ENCODE measurements at places on chromosomes 1 and 21.

- DNase-seq, result no peak
These were observed 53.0 kb downstream of the MAB21L3 start for GRCh38 chr1:116164150-116164549.

DNA sequence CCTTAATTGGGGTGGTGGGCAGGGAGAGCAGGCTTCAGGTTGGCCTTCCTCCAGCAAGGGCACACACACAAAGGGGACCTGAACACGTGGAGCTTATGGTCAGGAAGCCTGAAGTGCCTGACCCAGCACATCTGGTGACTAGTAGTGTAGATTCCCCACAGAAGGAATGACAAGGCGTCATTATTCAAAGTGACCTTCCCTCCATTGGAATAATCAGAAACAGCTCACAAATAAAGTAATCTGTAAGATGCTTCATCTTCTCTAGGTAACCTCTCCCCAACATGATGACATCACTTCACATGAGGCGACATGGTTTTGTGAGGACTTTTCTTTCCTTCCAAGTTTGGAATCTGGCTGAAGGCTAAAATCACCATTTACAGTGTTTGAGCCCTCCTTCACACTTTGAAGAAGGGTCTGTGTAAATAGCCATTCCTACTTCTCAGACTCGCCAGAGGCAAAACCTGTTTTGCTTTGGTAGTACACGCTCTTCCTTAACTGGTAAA is 32.8 kb upstream of the ERG start:
- no peak for DNase-seq

- DNase-seq, result no peak
These were observed 10.7 kb upstream of the ARHGEF16 start for GRCh38 chr1:3443807-3444206.

DNA sequence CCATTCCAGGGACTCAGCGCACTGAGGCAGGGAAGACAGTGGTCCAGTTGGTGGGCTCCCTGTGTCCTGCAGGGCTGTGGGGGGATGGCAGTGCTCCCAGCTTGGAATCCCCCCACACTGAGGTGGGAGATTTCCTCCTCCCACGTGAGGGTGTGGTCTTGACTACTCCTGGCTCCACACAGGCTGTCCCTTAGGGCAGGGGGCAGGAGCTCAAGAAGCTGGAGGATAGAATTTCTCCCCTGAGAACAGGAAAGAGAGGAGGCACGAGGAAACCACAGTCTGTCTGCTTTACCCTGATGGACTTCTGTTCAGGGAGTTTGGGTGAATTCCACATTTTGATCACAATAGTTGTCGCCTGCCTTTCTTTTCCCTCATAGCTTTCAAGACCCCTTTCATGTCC is 62.1 kb downstream of the CACNA1E start:
- no peak for DNase-seq

GRCh38 chr1:230701895-230702768 is 11.8 kb downstream of the AGT start:
- no peak for DNase-seq

DNA sequence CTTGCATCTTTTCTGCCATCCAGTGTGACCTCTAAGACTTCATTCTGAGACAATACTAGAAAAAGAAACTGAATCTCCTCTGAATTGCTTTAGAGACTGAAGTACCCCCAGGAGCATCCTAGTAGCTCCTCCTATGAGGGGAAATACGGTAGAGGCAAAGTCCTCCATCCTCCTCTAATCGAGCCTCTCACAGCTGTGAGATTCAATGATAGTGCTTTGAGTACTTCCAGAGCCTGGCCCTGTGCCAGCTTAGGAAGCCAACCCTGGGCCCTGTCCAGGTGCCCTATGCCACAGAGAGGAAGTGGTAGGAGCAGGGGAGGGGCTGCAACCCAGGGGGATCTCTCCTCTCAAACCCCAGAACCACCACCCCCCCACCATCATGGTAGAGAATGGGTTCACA is 10.7 kb downstream of the RORC start:
- DNase-seq, result no peak

GRCh38 chr1:93620841-93621210 is 60.8 kb downstream of the BCAR3 start:
- DNase-seq, result no peak

- no peak for DNase-seq
These were observed 14.6 kb upstream of the PKP1 start for GRCh38 chr1:201268604-201269151.

- no peak for DNase-seq
These were observed 21.1 kb upstream of the SLC45A3 start for GRCh38 chr1:205701420-205701819.

- DNase-seq, result no peak
These were observed 549.9 kb upstream of the RGS18 start for GRCh38 chr1:191608367-191608766.

DNA sequence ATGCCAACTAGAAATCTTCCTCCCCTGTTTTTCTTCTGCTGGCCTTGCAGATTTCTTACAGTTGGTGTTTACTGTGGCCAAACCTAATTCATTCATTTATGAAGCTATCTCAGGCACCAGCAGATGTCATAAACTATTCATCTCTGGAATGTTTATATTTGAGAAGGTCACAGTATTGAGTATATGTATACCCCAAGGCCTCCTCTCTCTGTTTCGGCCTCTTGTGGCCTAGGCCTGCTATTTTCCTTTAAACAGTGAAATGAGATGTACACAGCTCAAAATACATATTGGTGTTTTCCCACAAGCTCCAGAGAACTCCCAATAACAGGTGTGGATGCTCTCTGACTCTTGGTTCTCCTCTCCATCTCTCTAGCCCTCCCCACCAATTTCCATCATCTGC is 520.7 kb upstream of the CAMK1G start:
- no peak for DNase-seq

GRCh38 chr1:201255479-201256362 is 27.6 kb upstream of the PKP1 start:
- DNase-seq, result no peak

GRCh38 chr1:216807696-216808095 is 84.5 kb upstream of the ESRRG start:
- DNase-seq, result no peak

- DNase-seq, result no peak
These were observed 33.6 kb upstream of the CTSK start for GRCh38 chr1:150841626-150842025.

DNA sequence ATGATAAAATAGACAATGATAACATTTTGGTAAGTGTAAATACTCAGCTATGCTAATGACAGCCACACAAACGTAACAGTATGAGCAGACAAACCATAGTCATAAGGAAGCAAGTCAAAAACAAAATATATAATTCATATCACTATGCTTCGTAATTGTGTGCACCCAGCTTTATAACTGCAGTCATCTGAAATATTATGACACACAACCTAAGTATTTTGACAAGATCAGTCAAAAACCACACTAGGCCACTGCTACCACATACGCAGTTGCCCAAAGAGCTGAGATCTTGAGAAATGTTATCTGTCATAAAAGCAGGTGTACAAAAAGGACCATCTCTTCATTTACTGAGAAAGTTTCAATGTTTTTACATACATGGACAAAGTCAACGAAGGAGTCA is 26.0 kb downstream of the RNASEL start:
- DNase-seq, result no peak

DNA sequence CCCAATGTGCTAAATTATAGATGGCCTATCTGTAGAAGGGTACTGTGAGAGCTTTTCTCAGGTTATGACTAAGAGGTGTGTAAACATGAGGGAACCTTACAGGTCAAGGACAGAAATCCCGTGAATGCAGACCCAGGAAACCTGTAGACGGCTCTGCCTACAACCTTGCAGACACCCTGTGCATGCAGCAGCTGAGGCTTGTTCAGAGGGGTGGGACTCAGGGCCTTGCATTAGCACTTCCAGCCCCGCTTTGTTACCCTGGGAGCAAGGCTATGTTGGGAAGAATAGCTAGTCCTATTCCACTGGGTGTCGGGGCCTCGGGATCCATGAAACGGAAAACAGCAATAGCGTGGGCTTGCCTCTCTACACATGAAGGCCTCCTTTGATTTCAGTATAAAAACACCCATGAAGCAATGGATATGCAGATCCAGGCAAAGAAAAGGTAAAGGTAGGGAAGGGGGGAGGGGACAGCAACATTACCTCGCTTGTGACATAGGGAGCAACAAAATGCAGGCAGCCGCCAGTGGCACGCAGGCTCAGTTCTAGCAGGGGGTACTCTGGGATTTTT is 9.5 kb upstream of the NDUFS5 start:
- no peak for DNase-seq

DNA sequence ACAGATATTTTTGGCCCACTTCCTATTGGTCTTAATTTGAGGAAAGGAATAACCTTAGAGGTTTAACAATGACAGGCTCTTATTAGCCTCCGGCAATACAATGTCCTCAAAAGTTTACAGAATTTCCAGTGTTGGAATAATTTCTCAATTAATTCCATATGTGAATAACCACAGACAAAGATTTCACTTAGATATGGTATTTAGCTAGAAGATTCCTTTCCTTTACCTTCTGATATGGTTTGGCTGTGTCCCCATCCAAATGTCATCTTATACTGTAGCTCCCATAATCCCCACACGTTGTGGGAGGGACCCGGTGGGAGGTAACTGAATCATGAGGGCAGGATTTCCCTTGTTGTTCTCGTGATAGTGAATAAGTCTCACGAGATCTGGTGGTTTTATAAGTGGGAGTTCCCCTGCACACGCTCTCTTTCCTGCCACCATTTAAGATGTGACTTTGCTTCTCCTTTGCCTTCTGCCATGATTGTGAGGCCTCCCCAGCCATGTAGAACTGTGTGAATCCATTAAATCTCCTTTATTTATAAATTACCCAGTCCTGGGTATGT is 54.9 kb upstream of the RGS7 start:
- DNase-seq, result no peak

GRCh38 chr1:236507022-236507700 is 16.6 kb upstream of the LGALS8 start:
- DNase-seq, result no peak

- no peak for DNase-seq
These were observed 115.5 kb downstream of the GABPA start for GRCh38 chr21:25850126-25850842.

- DNase-seq, result no peak
These were observed 43.5 kb downstream of the OPRD1 start for GRCh38 chr1:28855469-28855951.

- no peak for DNase-seq
These were observed 51.1 kb upstream of the GRIK3 start for GRCh38 chr1:37085393-37085792.

- no peak for DNase-seq
These were observed 11.4 kb downstream of the SDE2 start for GRCh38 chr1:225987491-225988316.

DNA sequence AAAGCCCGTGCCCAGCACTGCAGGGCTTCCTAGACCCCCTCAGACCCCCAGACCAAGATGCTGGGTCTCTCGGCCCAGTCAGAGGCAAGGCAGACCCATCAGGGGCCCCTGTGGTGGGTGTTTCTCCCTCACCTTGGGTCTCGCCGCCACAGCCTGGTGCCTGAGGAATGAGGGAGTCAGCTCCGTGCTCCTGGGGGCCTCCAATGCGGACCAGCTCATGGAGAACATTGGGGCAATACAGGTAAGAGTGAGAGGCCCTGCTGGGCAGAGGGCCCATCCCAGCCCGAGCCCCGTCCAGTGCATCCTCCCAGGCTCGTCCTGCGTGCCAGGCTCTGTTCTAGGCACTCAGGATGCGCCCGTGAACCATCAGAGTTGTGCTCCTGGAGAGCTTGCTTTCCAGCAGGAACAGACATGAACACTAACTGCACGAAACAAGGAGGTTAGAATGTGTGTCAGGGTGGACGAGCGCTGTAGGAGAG is 51.5 kb downstream of the KCNAB2 start:
- no peak for DNase-seq

- DNase-seq, result no peak
These were observed 54.5 kb downstream of the EXO1 start for GRCh38 chr1:241902391-241903065.

- no peak for DNase-seq
These were observed 15.6 kb upstream of the THEM4 start for GRCh38 chr1:151924691-151925587.

- DNase-seq, result no peak
These were observed 166.4 kb upstream of the IRF2BP2 start for GRCh38 chr1:234776256-234776875.

- DNase-seq, result no peak
These were observed 29.4 kb upstream of the IFNLR1 start for GRCh38 chr1:24216276-24217074.

DNA sequence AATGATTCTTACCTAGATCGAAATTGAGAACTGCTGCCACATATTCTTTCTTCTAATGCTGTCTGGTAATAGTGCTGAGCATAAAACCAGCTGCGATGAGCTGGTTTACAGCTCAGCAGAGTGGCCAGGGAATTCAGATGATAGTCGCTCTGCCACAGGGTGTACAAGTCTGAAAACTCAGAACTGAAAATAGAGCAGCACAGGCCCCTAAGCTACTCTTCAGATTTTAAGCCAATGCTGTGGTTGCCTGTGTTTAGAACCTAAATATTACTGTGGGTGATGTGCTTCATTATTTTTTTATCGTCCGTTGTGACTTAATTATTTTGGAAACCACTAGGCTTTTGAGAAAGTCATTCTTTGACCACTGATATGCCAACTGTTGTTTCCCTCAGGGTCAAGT is 152.0 kb downstream of the ADGRL4 start:
- no peak for DNase-seq

GRCh38 chr1:21048462-21048861 is 128.2 kb downstream of the EIF4G3 start:
- no peak for DNase-seq

DNA sequence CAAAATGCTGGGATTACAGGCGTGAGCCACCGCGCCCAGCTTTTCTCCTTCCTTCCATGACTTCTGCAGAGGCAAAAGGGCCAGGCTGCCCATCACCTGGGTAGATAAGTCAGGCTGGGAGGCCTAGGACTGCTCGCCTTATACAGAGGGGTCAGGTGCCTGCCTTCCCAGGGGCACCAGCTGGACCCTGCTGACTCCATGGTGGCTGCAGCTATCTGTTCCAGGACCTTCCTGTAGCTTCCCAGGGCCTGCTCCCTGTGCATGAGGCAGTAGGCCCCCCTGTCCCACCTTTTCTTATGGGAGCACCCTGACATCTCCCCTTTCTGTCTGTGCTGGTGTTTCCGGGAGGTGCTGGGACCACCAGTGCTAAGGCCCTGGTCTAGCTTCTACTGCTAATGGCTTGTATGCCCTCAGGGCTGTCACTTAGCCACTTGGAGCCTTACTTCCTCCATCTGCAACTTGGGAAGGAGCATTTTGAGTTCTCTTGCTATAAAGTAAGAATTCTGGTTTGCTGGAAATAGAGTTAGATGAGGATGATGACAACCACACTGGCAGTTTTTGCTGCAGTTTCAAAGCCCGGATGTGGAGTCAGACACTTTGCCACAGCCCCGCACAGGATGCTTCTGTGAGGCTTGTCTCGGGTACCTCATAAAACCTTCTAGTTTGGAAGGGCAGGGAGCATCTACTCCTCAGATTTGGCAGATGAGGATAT is 14.4 kb downstream of the SOX13 start:
- DNase-seq, result no peak

All from stimulated activated naive CD8-positive, alpha-beta T cell treated with anti-CD3 and anti-CD28 coated beads, Interleukin-15, Interleukin-2, amounts not matched to agents 100 U/mL and 50 U/mL, for 24 hours (primary cell).